Urothelium cell line (cell line): ENCODE measurements at places on chromosomes 12 and 14.

DNA sequence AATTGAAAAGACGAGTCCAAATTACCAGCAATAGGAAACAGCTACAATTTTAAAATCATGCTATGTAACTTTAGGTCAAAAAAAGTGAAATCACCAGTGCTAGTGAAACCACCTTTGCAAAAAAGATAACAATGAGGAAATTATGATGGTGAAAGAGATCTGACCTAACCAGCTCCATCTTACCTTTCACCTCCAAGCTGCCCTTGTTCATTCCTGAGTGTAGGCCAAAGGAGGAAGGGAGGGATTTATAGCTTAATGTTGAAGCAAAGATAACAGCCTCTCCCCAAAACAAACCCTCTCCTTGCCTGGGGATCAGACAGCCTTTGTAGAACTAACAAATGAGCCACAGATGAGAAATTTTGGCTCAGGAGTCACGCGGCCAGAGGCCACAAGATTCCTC is 83.2 kb upstream of the EIF5 start:
- DNase-seq, result no peak

- no peak for DNase-seq
Observed at GRCh38 chr12:102031852-102032251, 29.9 kb downstream of the WASHC3 start.

DNA sequence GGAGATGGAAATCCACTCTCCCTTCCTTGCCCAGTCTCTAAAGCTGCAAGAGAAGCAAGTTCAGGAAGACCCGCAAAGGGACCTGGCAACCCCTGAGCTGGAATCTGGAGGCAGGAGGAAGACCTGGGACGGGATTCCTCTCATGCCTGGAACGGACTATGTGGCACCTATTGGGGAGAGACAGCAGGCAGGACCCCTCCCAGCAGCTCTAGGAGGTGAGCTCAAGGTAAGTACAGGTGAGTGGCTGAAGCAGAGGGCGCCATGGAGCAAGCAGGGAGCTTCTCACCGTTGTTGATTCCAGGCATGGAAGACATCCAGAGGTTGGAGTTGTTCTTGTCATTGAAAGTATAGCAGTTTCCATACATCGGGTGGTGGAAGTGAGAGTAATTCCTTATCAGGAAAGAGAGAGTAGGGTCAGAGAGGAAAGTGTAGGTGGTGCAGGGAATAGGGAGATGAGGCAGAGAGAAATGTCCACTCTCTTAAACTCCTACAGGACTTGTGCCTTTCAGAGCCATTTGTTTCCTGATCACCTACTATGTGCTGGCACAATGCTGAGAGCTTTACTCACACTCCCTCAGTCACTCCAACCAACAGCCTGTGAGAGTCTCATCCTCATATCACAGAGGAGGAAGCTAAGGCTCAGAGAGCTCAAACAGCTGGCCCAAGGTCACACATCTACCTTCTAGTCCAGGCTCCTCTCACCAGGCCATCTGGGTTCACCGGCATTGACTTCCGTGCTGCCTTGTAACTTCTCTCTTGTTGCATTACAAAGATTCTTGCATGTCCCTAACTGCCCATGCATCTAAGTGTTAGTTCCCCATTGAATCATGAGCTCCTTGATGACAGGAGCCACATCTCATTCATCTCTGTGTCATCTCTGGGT is 13.9 kb upstream of the TNFRSF1A start:
- DNase-seq, result no peak

GRCh38 chr14:103846543-103847450 is 578 bp downstream of the PPP1R13B start:
- DNase-seq, result peak; percentile 26

- DNase-seq, result no peak
Observed at GRCh38 chr14:27305441-27305945, 707.7 kb upstream of the NOVA1 start.

- no peak for DNase-seq
Observed at GRCh38 chr12:109334887-109335286, 12.8 kb upstream of the MYO1H start.

- DNase-seq, result no peak
Observed at GRCh38 chr14:60684203-60684602, 34.9 kb upstream of the SIX1 start.

DNA sequence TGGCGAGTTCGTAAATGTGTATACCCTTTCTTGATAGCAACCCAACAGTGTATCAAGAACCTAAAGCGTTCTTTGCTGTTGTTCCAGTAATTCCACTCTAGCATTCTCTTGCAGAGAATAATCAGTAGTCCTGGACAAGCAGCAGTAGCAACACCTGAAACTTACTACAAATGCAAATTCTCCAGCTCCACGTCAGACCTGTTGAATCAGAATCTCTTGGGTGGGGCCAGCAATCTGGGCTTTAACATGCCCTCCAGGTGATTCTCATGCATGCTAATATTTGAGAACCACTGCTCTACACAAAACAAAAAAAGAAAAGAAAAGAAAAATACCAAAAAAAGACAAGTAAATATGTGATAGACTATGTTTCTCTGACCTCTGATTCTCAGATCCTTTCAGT is 10.1 kb downstream of the PTGDR start:
- DNase-seq, result no peak

DNA sequence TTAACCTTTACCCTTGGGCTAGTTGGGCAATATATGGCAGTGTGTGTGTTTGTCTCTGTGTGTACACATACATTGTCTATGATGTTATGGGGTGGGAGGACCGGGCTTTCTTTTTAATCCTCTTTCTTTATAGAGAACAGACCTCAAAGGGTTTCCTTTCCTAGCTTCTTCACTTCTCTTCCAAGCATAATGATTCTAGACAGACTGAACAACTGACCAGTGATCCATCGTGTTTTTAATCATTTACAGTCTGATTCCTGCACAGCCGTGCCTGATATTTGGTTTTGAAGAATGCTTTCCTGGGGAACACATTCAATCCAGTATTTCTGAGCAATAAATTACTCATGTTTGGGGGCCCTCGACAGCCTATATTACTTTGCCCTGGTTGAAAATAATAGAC is 481.1 kb upstream of the DCN start:
- DNase-seq, result no peak

DNA sequence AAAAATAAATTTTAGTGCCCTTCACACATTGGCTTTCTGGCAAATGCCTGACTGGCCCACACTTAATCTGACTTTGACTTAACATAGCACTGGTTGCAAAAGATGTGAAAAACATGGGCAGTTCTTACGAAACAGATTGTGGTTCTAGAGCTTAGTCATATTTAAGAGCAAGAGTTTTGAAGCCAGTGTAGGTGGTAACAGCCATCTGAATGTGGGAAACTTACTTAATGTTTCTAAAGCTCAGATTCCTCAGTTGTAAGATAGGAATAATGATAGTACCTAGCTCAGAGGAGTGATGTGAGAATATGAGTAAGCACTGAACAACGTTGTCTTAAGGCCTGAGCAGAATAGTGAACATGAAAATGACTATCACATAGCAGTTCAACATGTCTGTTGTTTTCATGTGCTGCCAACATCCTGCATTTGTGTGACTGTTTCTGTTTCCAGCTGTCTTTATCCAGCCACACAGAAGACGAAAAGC is 262.7 kb downstream of the SYT1 start:
- no peak for DNase-seq

DNA sequence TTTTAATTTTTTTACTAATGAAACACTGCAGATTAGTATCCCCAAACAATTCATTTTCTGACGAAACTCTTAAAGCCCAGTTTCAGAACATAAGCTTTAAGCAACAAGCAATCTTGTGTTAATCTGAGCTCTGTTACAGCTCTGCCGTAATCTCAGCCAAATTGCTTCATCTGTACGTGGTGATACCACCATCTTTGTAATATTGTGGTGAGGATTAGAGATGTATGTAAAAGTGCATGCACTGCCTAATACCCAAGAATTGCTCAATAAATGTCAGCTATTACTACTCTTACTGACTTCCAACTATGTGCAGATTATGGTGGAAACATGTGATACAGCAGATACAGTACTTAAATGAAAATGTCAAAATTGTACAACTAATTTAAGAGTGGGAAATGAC is 1.8 kb downstream of the AKAP5 start:
- DNase-seq, result no peak

DNA sequence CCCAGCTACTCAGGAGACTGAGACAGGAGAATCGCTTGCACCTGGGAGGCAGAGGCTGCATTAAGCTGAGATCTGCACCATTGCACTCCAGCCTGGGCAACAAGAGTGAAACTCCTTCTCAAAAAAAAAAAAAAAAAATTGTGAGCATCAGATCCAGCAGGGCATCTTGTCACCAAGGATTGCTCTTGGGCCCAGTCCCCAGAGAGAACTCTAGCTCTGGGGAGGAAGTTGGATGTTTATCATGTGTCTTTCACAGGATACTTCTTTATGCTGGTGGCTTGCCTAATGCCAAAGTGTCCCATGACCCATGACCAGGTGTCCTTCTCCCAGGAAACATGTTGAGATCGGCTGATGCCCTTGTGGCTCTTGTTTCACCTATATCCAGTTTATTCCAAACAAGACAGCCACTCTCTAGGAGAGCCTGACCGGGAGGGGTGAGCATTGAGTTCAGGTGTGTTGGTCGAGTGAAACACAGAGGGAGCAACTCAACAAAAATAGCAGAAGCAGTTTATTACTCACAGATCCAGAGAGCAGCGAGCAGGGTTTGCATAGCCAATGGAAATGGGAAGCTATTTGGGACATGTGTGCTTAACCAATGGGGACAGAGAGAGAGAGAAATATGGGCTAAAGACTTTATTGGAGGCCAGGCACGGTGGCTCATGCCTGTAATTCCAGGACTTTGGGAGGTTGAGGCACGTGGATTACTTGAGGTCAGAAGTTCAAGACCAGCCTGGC is 6.6 kb upstream of the TCHP start:
- no peak for DNase-seq

DNA sequence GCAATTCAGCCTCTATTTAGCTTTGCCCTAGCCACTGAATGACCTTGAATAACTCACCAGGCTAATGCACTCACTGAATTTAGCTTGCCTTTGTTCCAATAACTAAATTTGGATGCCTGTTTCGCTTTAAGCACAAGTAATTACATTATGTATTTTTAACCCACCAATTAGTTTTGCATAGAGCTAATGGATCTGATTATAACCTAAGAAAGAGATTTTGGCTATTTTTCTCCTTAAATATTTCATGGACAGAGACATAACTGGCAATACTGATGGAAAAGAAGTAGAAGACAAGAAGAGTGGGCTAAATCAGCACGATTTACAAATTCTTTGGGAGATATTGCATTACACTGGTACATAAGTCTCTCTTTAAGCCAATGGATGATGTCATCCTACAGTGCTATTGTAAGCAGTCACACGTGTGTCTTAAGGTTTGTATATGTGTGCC is 85.7 kb downstream of the AKAP6 start:
- DNase-seq, result no peak

DNA sequence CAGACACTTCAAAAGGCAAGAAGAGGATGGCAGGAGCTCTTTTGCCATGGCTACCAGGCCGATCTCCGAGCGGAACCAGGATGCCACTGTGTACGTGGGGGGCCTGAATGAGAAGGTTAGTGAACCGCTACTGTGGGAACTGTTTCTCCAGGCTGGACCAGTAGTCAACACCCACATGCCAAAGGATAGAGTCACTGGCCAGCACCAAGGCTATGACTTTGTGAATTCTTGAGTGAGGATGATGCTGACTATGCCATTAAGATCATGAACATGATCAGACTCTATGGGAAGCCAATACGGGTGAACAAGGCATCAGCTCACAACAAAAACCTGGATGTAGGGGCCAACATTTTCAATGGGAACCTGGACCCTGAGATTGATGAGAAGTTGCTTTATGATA is 9.8 kb downstream of the GARIN2 start:
- no peak for DNase-seq

DNA sequence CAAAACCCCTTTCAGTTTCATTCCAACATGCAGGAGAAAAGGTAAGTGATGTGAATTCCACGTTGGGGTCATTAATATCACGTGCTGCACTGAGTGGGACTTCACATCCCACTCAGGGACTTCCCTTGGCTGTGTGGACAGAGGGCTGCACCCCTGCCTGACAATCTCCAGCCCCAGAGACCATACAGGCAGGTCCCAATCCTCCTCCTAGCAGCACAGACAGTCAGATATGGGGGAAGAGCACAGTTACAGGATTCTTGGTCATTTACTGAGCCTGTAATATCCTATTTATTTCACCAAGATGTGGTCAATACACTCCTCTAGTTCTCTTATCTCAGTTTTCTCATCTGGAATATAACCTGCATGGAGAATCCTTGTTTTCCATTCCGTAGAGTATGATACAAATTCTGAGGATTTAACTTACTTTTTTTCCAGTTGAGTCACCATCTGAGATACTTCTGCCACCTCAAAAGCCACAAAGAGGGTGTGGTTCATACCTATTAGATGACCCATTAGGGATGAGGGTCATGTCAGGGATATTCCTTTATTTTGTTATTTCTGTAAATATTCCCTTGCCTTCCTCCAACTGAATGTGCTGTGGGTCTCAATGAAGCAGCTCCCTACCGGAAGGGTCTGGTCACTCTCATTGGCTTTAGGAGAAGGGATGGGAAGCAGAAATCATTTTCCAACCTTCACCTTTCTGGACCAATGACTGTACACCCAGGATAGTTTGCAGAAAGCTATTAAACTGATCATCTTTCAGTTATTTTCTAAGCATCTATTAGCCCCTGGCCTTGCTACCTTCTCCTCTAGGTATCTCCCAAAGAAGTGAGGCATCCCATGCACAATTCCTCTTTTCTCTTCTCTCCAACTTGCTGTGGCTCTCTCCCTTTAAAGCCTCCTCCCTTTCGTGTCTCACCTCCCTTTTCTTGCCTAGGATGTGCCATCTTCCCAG is 43.0 kb upstream of the NTF3 start:
- peak; percentile 80 for DNase-seq

DNA sequence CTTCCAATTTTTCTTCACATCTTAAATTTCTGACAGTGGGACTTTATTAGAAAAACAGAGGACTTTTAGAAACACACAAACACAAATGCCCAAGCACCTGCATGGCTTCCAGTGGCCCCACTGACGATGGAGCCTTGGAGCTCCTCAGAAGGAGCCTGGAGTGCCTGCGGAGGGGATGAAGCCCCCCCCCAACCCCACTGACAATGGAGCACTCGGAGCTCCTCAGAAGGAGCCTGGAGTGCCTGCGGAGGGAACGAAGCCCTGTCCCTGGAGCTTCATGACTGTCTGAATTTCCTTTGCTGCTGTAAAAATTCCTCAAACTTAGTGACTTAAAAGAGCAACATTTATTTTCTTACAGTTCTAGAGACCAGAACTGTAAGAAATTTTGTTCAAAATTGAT is 80.1 kb upstream of the VRK1 start:
- no peak for DNase-seq

DNA sequence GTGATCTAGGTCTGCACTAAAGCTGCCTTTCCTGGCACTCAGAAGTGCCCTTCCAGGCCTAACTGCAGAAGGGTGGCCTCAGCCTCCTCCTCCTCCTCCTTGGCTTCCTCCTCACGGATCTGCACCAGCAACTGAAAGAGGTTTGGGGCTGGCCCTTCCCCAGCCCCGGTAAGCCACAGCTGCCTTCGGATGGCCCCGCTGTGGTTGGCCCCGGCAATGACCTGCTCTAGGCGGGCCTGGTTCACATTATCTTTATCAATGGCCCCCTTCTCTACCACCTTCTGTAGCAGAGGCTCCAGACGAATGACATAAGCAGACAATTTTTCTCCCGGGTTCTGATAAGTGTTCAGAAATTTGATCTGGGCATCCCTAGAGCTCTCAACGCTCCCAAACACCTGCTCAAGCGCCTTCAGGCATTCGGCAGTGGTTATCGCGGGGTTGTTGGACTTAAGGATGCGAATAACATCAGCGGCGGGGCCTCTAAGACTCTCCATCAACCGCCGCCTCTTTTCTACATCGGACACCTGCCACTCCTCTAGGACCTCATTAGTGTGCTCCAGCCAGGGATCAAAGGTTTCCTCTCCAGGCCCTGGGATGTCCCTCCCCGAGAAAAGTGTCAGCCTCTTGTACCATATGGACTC is 1.5 kb downstream of the PNMA1 start:
- peak; percentile 64 for DNase-seq
